ENCODE measurements at places on chromosomes 7 and 10. TPM values are rescaled to one million over a fixed set of nuclear protein-coding genes. Genes with fewer than 3 reads are reported as not detected.

The HGF gene
- total RNA-seq: 0.69 TPM

The HSPB1 gene
- total RNA-seq: 571 TPM

The ADRA2A gene
- under 0.01 TPM for total RNA-seq

The FAM204A gene
- 48.7 TPM for total RNA-seq

The NUTM2E gene
- 0.05 TPM for total RNA-seq

The ACBD7 gene
- total RNA-seq: 3.3 TPM

The WEE2 gene
- total RNA-seq: not detected

The C10orf67 gene
- not detected for total RNA-seq

The DYNC1I1 gene
- 0.89 TPM for total RNA-seq

The LRRD1 gene
- total RNA-seq: not detected

The HOXA13 gene
- total RNA-seq: not detected

The TAS2R4 gene
- not detected for total RNA-seq

The IL6 gene
- 11.0 TPM for total RNA-seq

The EPHB6 gene
- not detected for total RNA-seq

The ZNF786 gene
- 4.7 TPM for total RNA-seq

The KRIT1 gene
- total RNA-seq: 24.8 TPM

The MMP21 gene
- total RNA-seq: not detected

The SPOCK2 gene
- 1.2 TPM for total RNA-seq

The SEC24C gene
- 75.7 TPM for total RNA-seq

The RASSF4 gene
- total RNA-seq: 2.2 TPM

The ZNF117 gene
- total RNA-seq: 5.0 TPM

The PNLIP gene
- not detected for total RNA-seq

The GDF10 gene
- total RNA-seq: not detected

The FAM180A gene
- total RNA-seq: 0.10 TPM

The AKAP9 gene
- total RNA-seq: 15.9 TPM
